Activated CD4-positive, alpha-beta T cell treated with anti-CD3 and anti-CD28 coated beads for 4 hours (primary cell): ENCODE measurements at places on chromosomes 11 and 22.

- DNase-seq = no peak
Measured at GRCh38 chr22:22201930-22202343, 42.6 kb upstream of the VPREB1 start.

- no peak for DNase-seq
Measured at GRCh38 chr11:7436657-7437056, 48.6 kb upstream of the OLFML1 start.

GRCh38 chr22:47290706-47291430, 528.4 kb downstream of the TBC1D22A start:
- no peak for DNase-seq

- DNase-seq = no peak
Measured at GRCh38 chr22:17726006-17726927, 48.0 kb downstream of the BID start.

DNA sequence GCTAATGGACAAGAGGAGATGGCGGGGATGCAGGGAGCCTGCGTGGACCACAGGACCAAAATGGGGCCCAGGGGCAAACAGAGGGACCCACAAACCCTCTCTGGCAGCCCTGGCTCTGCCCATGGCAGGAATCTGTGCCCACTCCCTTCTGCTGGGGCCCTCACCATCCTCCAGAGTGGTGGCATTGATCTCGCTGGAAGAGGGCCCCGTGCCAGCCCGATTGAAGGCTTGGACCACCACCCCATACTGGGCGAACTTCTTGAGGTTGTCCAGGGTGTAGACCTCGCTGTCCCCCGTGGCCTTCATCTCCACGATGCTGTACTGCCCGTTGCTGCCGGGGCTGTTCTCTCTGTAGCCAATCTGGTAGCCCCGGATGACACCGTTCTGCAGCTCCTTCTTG, 137.1 kb downstream of the CEP164 start:
- DNase-seq = no peak

DNA sequence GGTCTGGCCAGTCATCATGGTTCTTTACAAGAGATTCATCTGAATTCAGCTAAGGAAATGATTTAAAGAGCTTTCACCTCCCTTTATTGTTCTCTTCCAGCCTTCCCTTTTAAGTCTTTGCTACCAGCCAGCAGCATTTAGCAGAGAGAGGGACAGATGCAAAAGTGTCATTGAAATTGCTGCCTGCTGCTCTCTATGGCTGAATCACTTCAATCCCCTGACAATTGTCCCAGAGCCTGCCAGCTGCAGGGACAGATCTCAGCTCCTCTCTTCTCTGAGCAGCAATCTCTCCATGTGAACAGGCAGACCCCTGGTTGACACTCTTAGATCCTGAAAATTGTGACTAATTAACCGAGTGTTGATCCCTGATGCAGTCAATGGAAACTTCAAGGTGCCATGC, 816.9 kb upstream of the CCDC90B start:
- no peak for DNase-seq

- no peak for DNase-seq
Measured at GRCh38 chr22:40211476-40212054, 33.8 kb downstream of the TNRC6B start.

DNA sequence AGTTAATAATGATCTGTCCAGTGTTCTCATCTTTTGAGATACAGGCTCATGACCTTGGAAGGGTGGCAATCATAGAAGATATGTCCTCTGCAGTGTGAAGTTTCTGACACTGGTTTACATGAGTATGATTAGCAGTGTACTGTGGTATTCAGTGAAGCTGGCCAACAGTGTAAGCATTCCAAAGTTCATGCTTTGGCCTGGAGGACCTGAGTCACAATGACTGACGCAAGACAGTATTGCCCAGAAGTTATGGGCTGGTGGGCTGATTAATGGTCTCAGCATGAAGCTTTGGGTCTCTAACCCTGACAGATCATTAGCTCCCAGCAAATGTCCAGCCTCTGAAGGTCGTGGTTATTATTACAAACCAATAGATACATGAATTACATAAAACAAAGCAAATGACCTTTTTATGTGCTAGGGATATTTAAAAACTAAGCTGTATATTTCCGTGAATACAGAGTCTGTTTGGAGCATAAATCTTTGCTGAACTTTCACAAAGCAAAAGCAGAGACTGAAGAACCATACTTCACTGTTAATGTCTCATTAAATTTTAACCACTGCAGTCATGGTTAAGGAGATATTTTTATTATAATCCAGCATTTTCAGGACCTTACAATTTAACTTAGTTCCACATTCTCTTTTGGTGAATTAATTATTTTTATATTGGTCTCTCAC, 28.3 kb upstream of the USP47 start:
- no peak for DNase-seq

DNA sequence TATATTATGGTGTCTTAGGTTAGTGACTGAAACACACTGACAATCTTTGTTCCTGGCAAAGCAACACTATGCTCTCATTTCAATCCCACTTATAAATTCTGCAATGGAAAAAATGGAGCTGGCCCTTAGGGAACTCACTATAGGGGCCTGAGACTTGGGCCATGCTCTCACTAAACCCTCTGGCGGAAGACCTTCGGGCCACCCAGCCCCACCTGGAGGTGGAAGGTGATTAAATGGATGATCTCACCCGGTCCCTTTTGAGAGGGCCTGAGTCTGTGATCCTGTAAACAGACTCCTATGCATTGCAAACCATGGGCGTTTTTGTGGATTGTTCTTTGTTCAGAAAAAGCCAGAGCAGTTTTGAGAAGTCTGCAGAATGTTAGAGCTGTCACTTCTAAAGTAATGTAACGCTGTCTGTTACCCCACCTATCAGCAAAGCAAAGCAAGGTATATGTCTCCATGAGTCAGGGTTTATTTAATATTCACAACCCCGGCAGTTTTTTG, 17.0 kb upstream of the CDON start:
- DNase-seq = no peak

GRCh38 chr11:65958291-65958690, 3.2 kb upstream of the SART1 start:
- DNase-seq = no peak

- no peak for DNase-seq
Measured at GRCh38 chr22:50146439-50147238, 23.9 kb upstream of the PANX2 start.

GRCh38 chr11:8732748-8733241, 50.2 kb downstream of the RPL27A start:
- DNase-seq = no peak

DNA sequence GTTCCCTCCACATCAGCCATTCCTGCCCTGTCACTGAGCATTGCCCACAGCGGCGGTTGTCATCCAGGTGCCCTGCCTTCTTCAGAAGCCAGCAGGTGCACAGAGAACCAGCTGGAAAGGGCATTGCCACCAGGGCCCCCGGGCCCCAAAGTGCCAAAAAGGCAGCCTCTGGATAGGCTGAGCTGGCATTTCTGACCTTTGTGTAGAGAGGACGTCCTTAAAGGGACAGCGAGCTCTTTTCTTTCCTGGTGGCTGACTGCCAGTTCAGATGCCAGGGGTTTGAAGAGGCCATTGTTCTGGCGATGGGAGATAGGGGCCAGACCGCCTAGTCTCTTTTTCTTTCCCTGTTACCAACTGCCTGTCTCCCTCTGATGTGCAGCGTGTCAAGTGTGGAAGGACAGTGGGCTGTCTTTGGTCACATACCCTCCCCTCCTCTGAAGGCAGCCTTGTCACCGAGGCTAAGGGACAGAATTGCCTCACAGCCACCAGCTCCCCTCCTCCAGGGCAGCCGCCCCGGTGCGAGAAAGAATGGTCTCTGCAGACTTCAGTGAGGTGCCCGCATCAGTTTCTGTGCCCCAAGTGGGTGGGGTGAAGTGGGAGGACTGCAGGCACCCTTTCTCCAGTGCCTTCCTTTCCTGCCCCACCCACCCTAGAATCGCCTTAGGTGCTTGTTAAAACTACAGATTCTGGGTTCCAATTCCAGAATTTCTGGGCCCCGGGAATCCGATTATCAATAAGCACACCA, 109.6 kb downstream of the SCN3B start:
- DNase-seq = no peak

GRCh38 chr11:122331079-122331478, 215.1 kb upstream of the BLID start:
- no peak for DNase-seq

GRCh38 chr11:95920460-95921105, 3.3 kb downstream of the MTMR2 start:
- DNase-seq = no peak
